Stimulated activated CD8-positive, alpha-beta memory T cell treated with anti-CD3 and anti-CD28 coated beads, Interleukin-7, amount 100 ng/mL, for 48 hours (primary cell): ENCODE measurements at places on chromosomes 7 and 10.

- DNase-seq = no peak
These were observed 26.3 kb downstream of the NEURL1 start for GRCh38 chr10:103519798-103520197.

DNA sequence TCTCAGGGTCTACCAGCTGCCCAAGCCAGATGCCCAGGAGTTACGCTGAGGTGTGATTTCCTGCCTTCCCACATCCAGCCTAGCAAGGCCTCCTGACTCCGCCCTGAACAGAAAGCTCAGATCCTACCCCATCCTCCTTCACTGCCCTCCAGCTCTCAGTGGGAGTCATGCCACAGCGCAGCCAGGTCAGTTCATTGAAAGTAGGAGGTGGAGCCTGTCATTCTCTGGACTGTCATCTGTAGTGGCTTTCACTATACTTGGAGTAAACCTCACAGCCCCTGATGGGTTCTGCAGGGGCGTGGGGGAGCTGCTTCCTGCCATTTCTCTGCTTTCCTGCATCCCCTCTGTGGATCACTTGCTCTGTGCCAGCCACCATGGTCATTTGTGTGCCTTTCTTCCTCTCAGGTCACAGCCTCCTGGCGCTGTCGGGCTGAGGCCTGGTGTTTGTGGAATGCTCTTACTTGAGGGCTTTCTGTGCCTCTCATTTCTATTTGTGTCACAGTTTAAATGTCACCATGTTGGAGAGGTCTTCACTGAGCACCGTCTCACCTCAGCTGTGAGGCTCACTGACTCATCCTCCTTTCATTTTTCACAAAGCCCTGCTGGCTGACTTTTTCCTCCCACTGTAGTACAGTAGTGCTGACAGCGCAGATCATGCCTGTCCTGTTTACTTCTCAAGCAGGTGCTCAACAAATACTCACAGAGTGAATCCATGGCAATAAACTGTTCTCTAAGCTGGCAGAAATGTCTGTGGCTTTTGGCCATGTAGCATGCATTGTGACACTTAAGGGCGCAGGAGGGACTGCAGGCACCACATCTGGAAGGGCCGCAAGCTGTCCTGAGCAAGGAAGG lies 61.0 kb upstream of the TMEM248 start:
- DNase-seq = no peak

DNA sequence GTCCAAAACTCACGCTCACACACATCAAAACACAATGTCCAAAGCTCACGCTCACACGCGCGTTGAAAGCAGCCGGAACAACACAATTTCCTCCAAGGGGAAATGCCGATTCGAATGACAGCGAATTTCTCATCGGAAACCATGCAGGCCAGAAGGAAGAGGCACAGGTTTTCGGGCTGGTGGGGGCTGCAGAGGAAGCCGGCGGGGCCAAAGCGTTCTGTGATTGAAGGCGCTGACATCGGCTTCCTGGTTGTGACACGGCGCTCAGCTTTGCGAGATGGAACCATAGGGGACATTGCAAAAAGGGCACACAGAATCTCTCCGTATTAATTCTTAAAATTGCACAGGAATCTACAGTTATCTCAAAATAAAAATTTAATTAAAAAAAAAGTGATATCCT lies 61.3 kb downstream of the FOXL3 start:
- DNase-seq = no peak

DNA sequence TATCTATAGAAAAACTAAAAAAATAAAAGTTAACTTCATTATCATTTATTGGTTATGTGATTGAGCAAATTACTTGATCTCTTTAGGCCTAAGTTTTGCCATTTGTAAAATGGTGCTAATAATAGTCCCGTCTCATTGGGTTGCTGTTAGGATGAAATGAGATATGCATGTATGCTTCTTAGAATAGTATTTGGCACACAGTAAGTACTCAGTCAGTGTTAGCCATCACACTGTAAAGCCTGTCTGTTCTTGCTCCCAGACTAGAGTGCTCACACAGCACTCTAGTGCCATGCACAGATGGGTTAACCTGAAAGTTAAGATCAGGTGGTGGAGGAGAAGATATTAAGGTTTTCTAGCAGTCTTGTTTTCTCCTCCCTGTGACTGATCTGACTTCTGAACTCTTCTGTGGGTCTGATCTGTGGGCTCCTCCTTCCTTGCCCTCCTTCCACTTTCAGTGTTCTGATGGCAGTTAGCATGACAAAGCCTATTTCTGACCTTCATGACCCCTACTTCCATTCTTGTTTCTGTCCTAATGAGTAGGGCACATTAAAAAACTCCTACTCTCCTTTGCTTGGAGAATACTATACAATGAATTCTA lies 167.5 kb downstream of the RNLS start:
- no peak for DNase-seq

- DNase-seq = no peak
These were observed 69.3 kb upstream of the PRR15 start for GRCh38 chr7:29494350-29494749.

DNA sequence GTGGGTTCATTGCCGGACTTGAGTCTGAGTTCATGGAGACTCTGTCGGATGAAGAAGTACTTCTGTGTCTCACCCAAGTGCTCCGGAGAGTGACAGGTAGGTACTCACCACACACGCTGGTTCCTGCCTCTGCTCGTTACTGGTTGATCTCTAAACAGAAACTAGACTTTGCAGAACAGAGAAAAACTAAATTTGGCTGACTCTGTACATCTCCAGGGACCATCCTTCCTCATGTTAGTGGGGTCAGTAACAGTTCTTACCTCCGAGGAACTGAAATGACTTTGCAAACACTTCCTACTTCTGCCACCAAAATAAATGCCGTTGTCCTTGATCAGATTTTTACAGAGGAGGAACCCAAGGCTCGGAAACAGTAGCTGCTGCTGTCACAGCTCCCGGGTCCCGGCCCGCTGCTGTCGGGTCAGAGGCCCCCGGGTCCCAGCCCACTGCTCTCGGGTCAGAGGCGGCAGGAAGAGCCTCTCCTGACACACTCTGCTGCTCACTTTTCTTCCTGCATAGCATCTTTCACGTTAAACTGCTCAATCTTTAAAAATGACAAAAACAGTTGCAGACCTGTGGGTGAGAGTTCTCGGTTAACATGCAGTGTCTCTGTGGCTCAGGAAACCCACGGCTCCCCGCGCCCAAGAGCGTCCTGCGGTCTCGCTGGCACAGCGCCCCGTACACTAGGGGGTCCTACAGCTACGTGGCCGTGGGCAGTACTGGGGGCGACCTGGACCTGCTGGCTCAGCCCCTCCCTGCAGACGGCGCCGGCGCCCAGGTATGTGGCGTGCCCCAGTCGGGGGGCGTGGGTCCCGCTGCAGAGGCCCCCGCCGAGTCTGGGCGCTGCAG lies 4.8 kb upstream of the MTG1 start:
- no peak for DNase-seq

- no peak for DNase-seq
These were observed 243.0 kb upstream of the MGMT start for GRCh38 chr10:129224065-129224464.

- DNase-seq = no peak
These were observed 278.6 kb upstream of the HABP2 start for GRCh38 chr10:113274176-113274829.

DNA sequence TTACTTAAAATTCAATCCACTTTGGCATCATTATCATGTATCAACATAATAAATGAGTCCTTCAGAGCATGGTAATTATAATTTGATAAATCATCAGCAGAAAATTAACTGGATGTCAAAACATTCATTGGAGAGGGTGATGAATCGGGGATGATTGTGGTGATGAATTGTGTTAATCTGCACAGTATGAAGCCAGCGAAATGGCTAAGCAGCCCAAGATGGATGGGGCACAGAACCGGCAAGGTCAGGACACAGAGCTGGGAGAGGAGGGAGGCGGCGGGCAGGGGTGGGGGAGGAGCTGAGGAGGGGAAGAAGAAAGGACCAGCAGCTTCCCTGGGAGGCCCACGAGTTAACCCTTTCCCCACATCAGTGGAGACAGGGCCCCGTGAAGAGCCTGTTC lies 536.1 kb downstream of the LRMDA start:
- DNase-seq = no peak

DNA sequence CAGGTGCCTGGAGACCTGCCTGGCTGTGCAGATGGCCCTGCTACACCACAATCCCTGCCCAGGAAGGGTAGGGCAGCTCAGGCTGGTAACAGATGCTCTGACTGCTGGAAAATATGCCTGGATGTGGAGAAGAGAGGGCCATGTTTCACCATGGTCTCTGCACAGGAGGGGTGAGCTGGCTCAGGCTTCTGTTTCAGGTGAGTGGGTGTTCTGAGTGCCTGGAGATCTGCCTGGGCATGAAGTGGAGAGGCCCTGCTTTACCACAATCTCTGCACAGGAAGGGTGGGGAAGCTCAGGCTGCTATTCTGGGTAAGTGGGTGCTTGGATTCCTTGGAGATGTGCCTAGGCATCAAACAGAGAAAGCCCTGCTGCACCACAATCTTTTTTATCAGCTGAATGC lies 350.1 kb downstream of the KIF20B start:
- DNase-seq = no peak

DNA sequence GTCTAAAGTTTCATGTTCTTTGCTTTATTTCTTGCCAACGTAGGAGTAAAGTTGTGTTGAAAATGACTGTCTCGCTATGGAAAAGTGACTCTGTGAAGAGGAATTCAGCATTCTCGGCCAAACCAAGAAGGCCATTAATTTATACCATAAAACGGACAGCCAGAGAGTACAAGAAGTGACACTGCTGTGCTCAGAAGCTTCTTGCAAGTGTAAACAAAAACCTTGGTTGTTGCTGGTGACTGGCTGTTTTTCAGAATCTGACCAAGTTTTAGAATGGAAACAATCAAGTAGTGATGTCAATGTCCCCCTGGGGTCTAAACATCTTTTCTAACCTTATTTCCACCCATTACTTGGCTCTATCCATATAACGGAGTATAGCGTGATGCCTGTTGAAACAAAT lies 201.9 kb downstream of the INHBA start:
- no peak for DNase-seq

DNA sequence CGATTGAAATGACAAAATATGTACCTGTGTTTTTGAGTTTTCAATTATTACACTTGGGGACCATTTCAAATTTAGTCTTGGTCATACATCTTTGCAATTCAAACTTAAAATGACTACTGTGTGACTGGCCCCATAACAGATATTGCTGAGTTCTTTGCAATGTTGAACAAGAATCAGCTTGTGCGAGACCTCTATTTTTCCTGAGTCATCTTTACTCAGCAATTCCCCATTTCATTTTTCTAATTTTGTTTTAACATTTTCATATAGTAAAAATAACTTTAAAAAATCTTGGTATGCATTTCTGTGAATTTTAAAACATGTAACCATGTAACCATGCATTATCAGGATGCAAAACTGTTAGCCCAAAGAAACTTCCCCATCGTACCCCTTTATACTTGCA lies 678.1 kb downstream of the ANKRD7 start:
- DNase-seq = no peak

- no peak for DNase-seq
These were observed 31.5 kb downstream of the CREB3L2 start for GRCh38 chr7:137970253-137970975.

DNA sequence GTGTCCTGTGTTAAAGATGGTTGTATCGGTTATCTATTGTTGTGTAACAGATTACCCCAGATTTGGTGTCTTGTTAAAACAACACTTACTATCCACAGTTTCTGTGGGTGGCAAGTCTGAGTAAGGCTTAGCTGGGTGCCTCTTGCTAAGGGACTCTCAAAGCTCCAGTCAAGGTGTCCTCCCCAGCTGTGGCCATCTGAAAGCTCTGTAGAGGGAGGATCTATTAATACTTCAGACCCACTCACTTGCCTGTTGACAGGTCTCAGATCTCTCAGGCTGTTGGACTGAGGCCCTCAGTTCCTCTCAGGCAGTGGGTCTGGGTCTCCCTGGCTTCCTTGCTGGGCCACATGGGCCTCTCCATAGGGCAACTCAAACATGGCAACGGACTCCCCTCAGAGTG lies 19.6 kb downstream of the ARID5B start:
- no peak for DNase-seq

DNA sequence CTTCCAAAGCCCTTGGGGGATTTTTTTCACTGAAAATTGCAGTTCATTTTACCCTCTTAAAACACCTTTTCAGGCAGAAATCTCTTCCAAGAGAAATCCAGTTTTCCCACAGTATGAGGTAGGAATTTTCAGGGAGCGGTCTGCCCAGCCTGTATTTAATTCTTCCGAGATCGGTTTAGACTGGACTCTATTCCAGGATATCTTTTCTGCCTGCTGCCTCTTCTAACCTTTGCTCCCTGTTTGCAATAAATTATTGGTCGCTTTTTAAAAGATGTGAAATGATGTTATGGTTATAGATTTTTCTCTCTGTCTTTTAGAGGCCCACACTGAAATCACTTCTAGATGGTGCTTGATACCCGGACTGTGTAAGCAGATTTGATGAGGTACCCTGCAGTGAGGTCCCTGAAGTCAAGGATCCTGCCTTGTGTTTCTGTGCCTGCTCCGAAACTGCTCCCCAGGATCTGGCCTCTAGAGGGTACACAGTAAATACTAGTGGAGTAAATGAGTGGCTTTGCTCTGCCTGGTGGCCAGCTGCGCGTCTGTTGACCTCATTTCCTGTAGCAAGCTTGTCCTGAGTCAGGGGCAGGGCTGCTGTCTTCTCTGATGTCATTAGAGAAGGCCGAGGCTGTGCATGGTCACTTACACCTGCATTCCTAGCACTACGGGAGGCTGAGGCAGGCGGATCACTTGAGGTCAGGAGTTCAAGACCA lies 191.6 kb downstream of the FANK1 start:
- DNase-seq = no peak

DNA sequence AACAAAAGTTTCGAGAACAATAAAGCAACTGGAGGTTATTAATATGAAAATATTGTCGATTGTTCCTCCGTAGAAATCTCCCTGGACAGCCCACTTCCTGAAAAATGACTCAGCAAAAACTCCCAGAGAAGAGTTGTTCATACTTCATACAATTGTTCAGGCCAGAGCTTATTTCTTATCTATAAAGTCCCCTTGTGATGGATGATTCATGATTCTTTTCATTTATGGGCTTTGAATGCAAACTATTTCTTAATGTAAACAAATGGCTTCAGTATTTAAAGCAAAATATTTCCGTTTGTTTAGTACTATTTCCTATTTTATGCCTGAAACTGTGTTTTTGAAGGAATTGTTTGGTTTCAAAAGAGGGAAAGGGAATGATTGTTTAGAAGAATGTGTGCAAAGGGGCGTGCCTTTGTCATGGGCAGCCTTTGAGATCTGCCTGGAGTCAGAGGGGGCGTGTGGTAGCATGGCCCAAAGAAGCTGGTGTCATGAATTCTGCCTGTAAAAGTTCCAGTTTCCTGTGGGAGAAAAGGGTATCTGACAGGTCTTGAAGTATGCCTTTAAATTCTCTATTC lies 26.2 kb upstream of the EXOC6 start:
- no peak for DNase-seq

DNA sequence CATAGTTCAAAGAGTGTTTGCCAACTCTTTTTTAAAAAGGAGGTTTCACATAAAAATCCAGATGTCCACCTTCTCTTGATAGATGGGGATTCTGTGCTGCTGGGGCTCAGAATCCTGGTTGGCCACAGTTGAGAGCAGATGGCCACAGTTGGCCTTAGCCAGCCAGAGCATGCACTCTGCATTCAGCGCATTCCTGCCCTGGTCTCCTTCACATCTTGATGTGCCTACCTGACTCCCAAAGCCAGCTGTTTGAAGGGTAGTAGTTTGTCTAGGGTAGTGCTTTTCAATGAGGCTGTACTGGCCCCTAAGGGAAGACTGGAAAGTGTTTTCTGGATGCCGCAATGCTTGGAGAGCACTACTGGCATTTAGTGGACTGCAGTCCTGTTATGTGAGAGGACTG lies 208.1 kb upstream of the HDAC9 start:
- no peak for DNase-seq
